Stimulated activated CD8-positive, alpha-beta memory T cell treated with anti-CD3 and anti-CD28 coated beads, Interleukin-7, amount 100 ng/mL, for 1 hour (primary cell): ENCODE measurements at places on chromosomes 1 and 21.

DNA sequence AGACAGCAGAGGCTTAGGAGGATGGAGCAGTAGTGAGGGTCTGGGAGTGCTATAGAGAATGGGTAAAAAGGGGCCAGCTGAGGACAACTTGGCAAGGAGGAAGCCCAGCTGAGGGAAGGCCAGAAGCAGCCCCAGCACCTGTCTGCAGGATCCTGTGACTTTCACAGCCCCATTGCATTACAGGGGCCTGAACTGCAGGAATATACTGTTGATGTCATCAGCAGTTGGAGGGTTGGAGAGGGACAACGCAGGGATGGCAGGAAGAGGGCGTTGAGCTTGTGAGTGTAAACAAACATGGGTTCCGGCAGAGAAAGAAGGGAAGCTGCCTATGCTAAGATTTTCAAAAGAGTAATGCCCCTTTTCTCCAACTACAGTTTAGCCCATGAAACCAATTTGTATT is 628.5 kb downstream of the SMYD3 start:
- no peak for DNase-seq

DNA sequence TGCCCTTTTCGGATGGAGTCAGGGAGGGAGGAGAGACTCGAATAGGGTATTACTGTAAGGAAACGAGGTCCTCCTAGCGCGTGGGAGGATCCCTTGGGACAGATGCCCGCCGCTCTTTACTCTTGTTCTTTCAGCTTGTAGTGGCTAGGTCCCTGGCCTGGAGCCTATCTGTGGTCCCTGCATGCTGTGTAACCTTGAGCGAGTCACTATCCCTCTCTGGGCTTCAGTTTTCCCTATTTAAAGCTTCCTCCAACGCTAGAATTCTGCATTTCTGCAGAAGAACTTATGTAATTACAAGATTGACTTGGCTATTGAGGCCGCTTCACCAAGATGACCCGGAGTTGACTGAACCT is 744 bp downstream of the MIER1 start:
- DNase-seq = no peak

- no peak for DNase-seq
Measured at GRCh38 chr1:68319907-68320306, 87.6 kb upstream of the WLS start.

GRCh38 chr1:236002572-236002971 is 62.3 kb downstream of the NID1 start:
- DNase-seq = no peak

- no peak for DNase-seq
Measured at GRCh38 chr1:201552941-201553351, 14.0 kb downstream of the NAV1 start.

DNA sequence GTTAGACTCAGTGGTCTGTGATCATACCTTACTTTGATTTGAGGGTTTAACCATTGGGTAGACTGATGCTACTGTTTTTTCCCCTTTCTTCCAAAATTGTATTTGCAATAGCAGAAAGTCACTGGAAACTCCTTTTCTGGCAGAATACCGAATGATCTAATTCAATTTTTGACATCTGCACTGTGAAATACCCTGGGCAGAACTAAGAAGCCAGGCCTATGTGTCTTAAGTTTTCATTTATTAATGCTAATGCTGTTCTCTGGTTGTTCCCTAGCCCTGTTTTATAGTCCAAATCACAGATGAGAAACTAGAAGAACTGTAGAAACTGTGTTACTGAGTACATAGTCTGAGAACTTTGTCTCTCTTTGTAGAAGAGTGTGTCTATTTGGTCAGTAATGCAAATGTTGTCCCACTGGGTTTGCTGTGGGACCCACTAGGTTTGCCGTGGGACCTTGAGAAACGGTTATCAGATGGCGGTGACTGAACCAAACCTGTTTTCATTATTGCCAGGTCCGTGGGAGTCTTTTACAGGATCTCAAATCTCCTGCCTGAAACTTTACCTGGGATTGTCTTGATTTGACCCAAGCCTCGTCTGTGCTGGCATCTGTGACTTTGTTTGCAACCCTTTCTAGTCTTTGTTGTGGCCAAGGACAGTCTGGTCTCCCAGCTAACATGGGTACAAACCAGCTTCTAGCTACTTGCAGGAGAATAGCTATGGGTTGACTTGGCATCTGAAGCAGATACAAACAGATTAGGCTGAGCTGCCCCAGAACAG is 41.4 kb downstream of the PEX14 start:
- DNase-seq = no peak

GRCh38 chr1:85166351-85166750 is 34.5 kb downstream of the SYDE2 start:
- no peak for DNase-seq

DNA sequence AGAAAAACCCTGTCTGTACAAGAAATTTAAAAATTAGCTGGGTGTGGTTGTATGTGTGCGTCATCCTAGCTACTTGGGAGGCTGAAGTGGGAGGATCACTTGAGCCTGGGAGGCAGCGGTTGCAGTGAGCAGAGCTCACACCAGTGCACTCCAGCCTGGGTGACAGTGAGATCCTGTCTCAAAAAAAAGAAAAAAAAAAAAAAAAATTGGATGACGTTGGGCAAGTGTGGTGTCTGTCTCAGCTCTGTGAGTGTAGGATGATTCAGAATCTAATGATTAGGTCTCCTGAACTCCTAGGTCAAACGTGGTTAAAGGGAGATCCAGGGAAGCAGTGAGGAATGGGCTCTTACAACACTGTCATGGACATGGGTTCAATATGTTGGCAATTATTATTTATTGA is 435.9 kb downstream of the KIF26B start:
- DNase-seq = no peak

- no peak for DNase-seq
Measured at GRCh38 chr21:17469727-17470126, 43.1 kb upstream of the CXADR start.

GRCh38 chr1:166182281-166182680 is 15.5 kb upstream of the FAM78B start:
- no peak for DNase-seq

GRCh38 chr1:211379446-211379845 is 52.8 kb downstream of the TRAF5 start:
- DNase-seq = no peak

DNA sequence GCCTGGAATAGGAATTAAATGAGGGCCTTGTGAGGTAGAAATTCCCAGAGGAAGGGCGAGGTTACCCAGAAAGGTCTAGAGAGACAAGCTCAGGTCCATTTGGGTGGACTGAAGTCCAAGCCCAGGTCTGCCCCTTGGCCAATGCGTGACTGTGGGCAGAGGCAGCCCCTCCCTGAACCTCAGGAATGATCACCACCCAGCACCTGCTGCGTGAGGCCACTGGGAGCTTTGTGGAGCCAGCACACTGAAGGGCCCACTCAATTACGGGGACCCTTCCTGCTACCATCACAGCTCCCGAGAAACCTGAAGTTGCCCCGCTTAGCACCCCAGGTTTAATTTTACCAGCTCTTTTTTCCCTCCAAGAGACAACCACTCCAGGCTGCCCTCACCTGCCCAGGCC is 6.5 kb upstream of the MATN1 start:
- DNase-seq = no peak

DNA sequence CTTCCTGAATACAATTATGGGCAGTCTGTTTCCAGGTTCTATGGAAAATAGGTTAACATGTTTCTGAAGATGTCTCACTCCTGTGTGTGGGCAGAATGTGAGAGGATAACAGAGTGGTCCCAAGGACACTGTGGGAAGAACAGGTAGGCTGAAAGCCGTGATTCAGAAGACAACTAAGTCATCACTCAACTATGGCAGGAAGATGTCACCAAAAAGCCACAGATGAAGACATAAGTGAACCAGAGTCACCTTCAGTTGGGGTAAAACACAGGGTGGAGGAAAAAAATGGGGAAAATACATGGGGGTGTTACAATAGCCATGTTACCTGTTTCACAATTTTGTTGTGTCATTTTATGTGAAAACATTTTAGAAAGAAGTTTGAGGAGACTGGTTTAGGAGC is 75.1 kb downstream of the UCHL5 start:
- DNase-seq = no peak

DNA sequence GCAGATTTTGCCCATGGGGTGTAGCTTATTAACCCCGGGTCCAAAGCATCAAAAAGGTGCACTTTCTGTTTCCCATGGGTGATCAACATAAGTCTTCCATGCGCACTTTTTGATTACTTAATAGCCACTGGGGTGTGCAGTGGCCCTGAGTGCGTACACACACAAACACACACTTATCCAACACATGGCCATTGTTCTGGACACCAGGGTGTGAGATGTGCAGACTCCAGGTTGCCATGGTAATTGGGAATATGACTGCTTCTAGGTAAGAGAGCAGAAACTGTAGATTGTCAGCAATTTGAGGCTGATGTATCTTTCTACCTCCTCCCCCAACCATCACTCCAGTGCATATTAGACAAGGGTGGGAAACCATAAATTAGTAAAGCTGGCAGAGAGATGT is 68.8 kb downstream of the MAB21L3 start:
- DNase-seq = no peak

- no peak for DNase-seq
Measured at GRCh38 chr1:37701051-37701450, 8.7 kb downstream of the CDCA8 start.

GRCh38 chr1:1815606-1816281 is 37.5 kb upstream of the NADK start:
- no peak for DNase-seq

- DNase-seq = no peak
Measured at GRCh38 chr21:41548781-41549180, 40.8 kb upstream of the TMPRSS2 start.

DNA sequence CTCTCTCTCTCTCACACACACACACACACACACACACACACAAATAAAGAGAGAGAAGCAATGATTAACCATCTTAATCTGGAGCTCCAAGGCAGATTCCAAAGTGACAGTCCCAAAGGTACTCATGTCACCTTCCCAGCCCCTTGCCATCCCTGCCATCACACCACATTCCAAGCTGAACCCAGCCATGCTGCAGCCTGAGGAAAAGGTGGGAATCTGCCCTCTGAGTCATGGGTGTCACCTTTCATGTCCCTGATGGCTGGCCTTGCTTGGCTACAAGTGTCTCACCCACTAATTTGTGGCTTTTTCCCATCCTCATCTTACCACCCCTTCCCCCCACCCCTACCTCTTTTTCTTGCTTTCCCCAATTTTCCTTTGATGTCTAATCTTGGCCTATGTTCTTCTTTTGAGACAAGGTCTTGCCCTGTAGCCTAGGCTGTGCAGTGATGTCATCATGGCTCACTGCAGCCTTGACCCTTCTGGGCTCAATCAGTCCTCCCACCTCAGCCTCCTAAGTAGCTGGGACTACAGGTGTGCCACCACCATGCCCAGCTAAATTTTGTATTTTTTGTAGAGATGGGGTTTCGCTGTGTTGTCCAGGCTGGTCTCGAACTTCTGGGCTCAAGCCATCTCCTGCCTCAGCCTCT is 3.2 kb downstream of the ANXA9 start:
- no peak for DNase-seq
